ENCODE measurements at places on chromosomes 3 and 15. TPM values are rescaled to one million over a fixed set of nuclear protein-coding genes. Genes with fewer than 3 reads are reported as not detected.

The ECE2 gene
- total RNA-seq = not detected

The SPSB4 gene
- total RNA-seq = not detected

The EIF4E3 gene
- total RNA-seq = 2.5 TPM

The ANKUB1 gene
- total RNA-seq = not detected

The ROPN1 gene
- not detected for total RNA-seq

The XIRP1 gene
- not detected for total RNA-seq

- peak; percentile 62 for DNase-seq
- no peaks in the 10 kb centered on the region for H3K27me3 ChIP-seq
- peaks cover 3% of the 10 kb centered on the region for H3K36me3 ChIP-seq
- peaks cover 29% of the 10 kb centered on the region for H3K4me1 ChIP-seq
- peak overlapping the region; percentile 45 for H3K27ac ChIP-seq
- H3K4me3 ChIP-seq = no peak overlapping the region
These were observed 64.9 kb downstream of the TBC1D2B start for GRCh38 chr15:78012643-78013077.

GRCh38 chr3:123448536-123449101 lies at the start of gene ADCY5:
TSS of gene ADCY5 (minus strand) at chr3:123449090. CDS start at chr3:123448545, 545 bp downstream.
- H3K36me3 ChIP-seq = no peaks in the 10 kb centered on the region
- H3K4me1 ChIP-seq = no peaks in the 10 kb centered on the region
- H3K4me3 ChIP-seq = peak within 1 kb of the TSS; percentile 59
- no peak within 1 kb of the TSS for H3K27ac ChIP-seq
- DNase-seq = no peak

GRCh38 chr3:196609343-196609775 lies 30.1 kb upstream of the NRROS start:
- H3K36me3 ChIP-seq = no peaks in the 10 kb centered on the region
- no peak overlapping the region for H3K27ac ChIP-seq
- no peaks in the 10 kb centered on the region for H3K27me3 ChIP-seq
- no peak overlapping the region for H3K4me3 ChIP-seq

- H3K27me3 ChIP-seq = no peaks in the 10 kb centered on the region
- peak; percentile 83 for DNase-seq
- H3K27ac ChIP-seq = no peak overlapping the region
- H3K36me3 ChIP-seq = no peaks in the 10 kb centered on the region
- H3K4me3 ChIP-seq = no peak overlapping the region
These were observed 3.5 kb upstream of the MTFMT start for GRCh38 chr15:65032801-65033537.

- H3K4me3 ChIP-seq = no peak overlapping the region
- no peak overlapping the region for H3K27ac ChIP-seq
- DNase-seq = no peak
- no peaks in the 10 kb centered on the region for H3K36me3 ChIP-seq
These were observed 39.6 kb downstream of the DAPK2 start for GRCh38 chr15:64006642-64007041.

DNA sequence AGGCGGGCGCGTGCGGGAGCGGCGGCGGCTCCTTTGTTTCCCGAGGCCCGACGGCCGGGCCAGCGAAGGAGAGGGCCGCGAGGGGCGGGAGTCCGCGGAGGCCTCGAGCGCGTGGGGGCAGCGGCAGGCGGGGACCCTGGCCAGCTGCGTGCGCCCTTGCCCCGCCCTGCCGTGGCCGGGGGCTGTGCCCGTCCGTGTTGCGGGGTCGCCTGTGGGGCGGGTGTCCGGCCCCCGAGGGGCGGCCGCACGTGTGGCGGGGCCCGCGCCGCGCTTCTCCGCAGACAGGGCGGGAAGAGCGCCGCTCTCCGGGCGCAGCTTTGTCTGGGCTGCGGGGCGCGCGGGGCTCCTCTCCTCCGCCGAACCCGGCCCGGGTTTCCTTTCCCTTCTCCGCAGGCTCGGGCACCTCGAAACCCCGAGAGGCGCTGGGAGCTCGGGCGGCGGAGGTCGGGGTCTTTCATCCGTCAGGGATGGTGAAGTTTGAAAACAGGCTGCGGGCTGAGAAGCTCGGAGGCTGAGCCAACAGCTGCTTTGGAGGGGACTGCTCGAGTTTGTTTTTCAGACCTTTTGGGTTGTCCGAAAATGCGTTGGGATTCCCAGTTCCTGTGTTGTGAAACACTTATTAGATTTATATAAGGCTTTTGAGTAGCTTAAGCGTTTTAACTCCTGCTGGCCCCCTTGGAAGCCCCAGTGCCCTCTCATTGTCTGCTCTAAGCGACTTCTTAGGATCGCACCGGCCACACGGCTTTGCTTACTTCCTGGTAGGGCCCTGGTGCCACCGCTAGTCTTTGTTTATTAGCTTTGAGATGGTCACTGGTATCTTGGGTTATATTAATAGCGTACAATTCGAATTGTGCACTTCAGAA lies 817 bp downstream of the USP3 start:
- peak; percentile 47 for DNase-seq
- no peaks in the 10 kb centered on the region for H3K36me3 ChIP-seq
- peak overlapping the region; percentile 77 for H3K27ac ChIP-seq
- H3K4me1 ChIP-seq = peaks cover 78% of the 10 kb centered on the region
- no peaks in the 10 kb centered on the region for H3K27me3 ChIP-seq

DNA sequence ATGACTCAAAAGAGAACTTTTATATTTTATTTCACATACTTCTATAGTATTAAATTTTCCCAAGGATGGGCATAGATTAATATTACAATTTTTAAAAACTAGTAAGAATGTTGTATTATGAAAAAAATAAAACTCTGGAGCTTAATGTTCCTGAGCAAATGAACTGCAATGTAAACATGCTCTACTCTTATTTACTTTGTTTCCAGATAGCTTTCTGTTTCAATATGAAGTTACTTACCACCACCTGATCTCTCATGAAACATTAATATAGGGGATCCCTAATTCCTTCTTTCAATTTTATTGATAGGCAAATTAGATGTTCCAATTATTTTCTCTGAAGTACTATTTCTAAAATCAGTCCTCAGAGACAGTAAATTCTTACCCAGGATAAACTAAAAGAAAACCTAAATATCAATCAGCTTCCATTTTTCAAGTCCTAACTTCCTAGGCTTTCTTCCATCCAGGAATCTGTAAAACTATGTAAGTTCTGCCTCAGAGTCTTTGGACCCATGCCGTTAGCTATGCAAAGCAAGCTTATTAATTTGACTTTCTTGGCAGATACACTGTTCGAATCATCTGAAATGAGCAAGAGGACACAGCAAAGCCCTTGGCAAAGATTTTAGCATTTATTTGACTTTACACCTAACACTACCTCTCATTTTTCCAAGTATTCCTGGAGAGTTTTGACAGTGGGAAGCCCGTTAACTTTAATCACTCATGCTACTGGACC lies 93.2 kb downstream of the PLCH1 start:
- no peak overlapping the region for H3K27ac ChIP-seq
- no peaks in the 10 kb centered on the region for H3K36me3 ChIP-seq
- no peaks in the 10 kb centered on the region for H3K4me1 ChIP-seq
- H3K27me3 ChIP-seq = no peaks in the 10 kb centered on the region

All from PC-3 (cell line).